HS-27A (cell line): ENCODE measurements at places on chromosomes 13 and 19.

DNA sequence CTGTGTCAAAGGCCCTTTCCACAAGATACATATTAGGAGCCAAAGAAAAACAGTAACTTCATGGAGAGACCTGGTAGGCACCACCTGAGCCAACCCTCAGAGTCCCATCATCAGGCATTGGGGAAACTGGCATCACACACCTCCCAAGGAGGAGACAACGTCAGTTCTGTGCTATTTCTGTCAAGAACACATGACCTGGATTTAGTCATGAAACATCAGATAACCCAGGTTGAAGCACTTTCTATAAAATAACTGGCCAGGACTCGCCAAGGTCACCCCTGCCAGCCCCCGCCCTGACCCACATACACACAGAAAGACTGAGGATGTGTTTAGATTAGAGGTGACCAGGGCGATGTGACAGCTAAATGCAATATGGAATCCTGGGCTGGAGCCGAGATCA is 35.6 kb downstream of the COL4A1 start:
- no peak for DNase-seq

DNA sequence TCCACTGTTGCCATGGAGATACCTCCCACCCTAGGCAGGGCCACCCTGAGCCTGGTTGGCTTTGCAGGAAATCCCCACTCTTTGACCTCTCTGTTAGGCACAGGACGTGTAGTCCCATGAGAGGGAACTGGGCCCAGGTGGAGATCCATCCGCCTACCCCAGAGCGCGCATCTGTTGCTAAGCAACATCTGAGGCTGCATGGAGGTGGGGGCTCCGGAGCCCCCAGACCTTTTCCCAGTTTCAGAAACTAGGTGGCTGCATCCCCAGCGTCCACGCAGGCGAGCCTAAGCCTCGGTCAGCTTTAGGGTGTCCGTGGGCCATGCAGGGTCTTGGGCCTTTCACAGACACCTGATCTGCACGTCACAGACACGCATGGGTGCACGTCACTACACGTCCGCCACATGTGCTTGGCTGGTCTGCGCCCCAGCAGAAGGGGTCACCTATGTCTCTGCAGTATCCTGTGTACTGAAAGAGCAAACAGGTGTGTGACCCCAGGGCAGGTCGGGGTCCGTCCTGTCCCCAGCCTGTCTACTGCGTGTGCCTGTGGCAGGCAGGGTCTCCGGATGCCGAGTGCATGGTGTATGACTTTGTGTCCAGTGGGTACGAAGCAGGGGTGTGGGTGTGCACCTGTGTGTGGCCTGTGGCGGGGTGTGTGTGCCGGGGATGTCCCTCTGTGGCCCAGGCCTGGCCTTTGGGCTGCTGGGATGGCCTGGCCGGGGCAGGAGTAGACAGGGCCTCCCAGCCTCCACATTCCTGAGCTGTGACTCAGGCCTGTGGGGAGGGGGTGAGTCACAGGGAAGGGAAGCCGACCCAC is 4.1 kb upstream of the CIRBP start:
- no peak for DNase-seq

DNA sequence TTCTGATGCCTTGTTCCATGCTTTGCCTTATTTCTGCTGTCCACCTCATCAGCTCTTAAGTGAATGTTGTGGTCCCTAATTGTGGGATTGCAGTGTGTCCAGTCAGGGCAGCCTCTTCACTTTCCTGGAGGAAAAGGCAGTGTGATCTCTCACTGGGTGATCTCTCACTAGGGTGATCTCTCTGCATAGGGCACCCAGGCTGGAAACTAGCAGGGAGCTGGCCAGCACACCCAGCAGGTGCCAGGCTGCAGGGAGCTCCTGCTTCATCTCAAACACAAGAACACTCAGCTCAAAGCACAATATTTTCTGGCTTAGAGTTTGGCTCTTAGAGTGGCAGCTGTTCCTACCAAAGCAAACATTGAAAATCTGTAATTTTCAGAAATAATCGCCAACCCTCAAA is 36.5 kb upstream of the TSHZ3 start:
- no peak for DNase-seq

DNA sequence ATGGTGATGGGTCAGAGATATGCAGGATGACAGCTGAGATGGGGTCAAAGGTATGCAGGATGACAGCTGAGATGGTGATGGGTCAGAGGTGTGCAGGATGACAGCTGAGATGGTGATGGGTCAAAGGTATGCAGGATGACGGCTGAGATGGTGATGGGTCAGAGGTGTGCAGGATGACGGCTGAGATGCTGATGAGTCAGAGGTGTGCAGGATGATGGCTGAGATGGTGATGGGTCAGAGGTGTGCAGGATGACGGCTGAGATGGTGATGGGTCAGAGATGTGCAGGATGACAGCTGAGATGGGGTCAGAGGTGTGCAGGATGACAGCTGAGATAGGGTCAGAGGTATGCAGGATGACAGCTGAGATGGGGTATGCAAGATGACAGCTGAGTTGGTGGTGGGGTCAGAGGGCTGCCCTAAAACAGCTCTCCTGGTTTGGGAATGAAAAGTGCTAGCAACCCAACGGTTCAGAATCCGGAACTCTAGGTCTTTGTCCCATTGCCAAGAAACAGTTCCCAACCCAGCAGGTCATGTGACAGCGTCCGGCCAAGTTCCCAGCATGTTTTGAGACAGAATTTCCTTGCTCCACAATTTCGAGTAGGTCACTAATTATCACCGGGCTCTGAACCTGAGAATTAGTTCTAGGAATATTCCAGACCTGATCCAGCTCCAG is 3.2 kb downstream of the SELENOW start:
- DNase-seq, result no peak

DNA sequence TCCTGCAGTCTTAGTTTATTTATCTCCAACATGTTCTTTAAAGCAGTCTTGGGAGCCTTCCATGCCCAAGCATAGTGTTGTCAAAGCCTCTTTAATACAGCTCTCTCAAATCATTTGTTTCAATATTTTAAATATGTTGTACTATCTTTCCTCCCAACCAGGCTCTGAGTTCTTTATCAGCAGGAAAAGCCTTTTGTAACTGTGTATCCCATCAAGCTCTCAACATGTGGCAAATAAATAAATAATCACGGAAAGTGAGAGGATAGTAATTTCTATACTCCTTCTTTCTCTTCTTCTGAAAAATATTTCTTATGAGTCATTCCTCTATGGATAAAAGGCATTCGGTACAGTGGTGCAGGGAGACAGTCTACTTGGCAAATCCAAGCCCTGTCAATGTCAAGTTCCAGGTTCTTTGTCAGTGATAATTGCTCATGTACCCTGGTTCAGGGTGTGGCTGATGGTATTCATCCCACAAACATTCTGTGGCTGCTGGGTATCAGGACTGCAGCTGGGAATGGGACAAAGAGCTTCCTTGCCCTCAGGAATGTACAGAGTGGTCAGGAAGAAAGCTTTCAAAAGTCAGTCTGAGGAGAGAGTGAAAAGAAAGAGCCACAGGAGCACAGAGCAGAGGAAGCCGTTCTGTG is 384.3 kb downstream of the EFNB2 start:
- DNase-seq, result peak; percentile 90
